ENCODE measurements at places on chromosomes 7 and 10.

GRCh38 chr10:129187331-129187730 is 279.7 kb upstream of the MGMT start:
- no peak for DNase-seq

DNA sequence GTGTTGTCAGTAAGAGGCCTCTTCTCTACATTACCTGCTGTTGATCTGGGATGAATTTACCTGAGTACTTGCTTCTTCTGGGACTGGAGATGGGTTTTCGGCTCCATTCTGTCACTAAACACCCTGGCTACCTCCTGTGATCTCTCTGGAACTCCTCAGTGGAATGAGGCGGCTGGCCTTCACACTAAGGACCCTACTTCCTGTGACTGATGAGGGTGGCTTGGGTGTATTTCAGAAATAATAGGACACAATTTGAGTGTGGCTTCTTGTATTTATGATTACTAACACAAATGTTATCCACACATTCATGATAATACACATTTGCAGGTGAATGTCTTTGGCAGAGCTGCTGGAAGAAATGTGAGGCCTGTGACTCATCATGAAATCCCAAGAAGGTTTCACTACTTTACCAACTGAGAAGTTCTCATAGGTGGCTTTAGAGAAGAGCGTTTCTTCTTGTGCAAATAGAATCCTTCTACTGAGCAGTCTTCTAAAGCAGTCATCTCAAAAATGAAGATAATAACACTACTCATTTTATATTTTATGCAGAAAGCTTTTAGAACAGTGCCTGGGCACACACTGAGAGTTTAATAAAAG is 21.3 kb upstream of the EVX1 start:
- DNase-seq, result no peak

DNA sequence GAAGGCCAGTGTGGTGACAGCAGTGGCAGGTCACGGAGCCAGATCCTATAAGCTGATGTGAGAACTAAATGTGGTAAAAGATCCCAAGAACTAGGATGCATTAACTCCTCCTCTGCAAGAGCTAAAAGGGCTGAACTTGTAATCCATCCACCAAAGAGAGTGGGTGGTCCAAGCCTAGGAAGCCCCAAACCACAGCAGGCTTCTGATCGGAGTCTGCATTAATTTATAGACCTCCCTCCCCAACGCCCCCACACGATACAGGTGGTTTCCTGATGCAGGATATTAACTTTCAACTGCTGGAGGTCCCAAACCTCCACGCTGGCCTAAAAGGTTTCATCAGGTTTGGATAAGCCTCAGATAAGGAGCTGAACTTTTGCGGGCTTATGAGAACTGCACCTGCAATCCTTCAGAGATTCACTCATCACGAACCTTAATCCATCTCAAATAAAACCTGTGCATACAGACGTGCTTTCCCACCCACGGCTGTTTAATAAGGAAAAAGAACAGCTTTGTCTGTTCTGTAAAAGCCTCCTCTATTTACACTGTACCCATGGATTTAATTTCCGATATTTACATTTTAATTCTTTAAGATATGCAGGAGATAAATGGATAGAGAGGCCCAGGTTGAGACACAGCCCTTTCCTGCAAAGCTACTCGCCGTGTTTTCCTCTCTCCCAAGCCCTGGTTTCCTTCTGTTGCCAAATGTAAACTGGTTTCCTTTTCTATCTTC is 74.9 kb downstream of the GFRA1 start:
- DNase-seq, result no peak

GRCh38 chr7:141847996-141848395 is 6.7 kb upstream of the PRSS37 start:
- DNase-seq, result no peak

- DNase-seq, result no peak
Measured at GRCh38 chr7:156389116-156389692, 251.4 kb upstream of the RNF32 start.

DNA sequence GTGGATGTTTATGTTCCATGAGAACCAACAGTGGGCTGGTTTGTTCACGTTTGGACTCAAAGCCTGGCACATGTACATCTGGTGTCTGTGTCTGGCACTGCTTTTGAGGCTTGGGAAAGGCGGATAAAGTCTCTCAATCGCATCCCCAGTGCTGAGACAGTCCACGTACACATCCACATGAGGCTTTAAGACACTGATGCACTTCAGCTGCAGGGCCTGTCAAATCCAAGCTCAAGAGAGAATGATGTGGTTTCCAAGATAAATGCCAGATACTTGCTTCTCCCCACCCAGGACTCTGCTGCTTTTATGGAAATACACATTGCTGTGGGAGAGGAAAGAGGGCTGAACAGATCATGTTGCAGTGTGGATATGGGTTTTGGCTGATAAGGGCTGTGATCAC is 178.4 kb downstream of the ADARB2 start:
- no peak for DNase-seq

GRCh38 chr10:113202011-113202410 is 252.0 kb downstream of the TCF7L2 start:
- peak; percentile 3 for DNase-seq

- no peak for DNase-seq
Measured at GRCh38 chr10:102300278-102300843, 55.0 kb downstream of the GBF1 start.

GRCh38 chr7:53119514-53119941 is 84.1 kb downstream of the POM121L12 start:
- DNase-seq, result no peak

GRCh38 chr10:132192991-132193665 is 6.4 kb downstream of the DPYSL4 start:
- DNase-seq, result no peak

DNA sequence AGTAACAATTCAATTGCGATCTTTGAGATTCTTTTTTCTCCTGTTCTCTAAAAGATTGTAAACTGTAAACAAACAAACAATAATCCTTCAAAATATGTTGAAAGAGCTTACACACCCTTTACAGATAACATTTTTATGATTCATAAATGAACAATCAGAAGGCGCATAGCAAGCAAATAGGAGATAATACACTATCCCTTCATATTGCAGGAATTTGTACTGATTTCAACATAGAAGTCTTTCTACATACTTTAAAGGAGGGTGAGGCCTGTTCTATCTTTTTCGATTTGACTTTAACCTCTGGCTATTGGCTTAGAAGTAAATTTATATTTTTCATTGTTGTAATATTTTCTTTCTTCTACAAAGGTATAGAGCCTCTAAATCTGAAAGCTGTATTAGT is 57.2 kb downstream of the TFEC start:
- no peak for DNase-seq

DNA sequence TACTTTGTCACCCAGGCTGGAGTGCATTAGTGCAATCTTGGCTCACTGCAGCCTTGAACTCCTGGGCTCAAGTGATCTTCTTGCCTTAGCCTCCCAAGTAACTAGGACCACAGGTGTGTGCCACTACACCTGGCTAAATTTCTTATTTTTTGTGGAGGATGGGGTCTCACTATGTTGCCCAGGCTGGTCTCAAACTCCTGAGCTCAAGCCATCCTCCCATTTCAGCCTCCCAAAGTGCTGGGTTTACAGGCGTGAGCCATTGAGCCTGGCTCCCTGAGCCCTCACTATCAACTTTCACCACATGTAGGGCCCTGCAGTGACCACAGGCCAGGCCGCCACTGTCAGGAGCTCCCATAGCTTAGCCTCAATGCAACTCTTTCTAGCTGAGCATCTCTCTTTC is 110.2 kb downstream of the CUL2 start:
- DNase-seq, result no peak

DNA sequence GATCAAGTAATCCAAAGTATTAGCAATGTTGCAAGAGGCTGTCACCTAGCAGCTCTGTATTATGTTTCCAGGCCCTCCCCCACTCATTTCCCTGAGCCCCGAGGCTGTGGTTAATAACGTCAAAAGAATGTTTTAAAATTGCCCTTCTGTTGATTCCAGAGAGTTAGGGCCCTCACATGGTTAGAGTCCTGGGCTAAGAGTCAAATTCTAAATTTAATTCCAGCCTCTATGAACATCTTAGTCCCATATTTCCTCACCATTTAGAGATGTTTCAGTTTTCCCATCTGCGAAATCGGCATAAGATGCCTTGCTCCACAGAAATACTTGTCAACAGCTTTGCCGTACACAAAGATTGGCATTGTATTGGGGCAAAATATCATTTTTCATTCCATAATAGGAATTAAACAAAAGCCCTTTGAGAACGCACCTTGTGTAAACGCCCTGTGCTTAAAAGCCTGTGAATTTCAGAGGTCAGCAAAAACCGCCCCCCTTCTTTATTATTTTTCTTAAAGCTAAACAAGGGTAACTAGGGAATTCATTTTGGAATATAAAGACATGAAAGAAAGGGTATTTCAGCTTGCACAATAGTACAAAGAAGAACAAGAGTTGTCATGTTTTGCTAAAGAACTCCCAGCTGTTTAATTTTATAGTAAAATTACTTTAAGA is 135.8 kb downstream of the ARID5B start:
- peak; percentile 60 for DNase-seq

DNA sequence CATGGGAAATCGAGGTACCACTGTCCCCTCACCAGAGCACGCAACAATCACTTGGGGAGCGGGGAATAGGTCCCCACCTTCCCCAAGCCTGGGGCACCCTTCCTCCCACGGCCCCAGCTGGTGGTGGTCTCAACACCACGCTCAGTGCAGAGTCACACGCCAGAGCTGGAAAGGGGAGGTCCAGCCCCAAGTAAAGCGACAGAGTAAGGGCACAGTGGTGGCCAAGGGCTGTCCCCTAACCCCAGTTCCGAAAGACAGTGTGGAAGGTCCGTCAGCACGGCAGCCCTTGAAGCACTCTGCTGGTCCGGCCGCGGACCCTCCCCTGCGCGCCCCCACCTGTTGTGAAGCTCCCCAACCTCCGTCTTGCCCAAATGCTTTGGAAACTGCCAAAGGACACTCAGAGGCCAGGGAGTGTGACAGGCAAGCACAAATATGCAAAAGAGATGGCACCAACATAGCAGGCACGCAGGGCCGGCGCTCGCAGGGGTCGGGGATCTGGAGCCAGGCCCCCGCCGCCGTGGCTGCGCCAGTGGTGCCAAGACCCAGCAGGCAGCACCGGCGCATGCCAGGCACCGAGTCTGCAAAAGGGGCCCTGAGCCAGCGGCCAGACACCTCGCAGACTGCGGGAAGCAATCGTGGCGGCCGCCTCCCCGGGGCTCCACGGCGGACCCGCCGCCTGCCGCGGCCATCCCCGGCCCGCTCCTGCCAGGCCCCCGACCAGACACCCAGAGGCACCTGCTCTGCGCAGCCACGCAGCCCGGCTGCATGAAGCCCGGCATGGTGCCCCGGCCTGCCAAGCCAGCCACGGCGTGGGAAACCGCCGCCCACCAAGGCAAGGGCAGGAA is 51.6 kb upstream of the SRRM3 start:
- no peak for DNase-seq

- DNase-seq, result peak; percentile 73
Measured at GRCh38 chr7:107506674-107507339, 37.0 kb downstream of the GPR22 start.

DNA sequence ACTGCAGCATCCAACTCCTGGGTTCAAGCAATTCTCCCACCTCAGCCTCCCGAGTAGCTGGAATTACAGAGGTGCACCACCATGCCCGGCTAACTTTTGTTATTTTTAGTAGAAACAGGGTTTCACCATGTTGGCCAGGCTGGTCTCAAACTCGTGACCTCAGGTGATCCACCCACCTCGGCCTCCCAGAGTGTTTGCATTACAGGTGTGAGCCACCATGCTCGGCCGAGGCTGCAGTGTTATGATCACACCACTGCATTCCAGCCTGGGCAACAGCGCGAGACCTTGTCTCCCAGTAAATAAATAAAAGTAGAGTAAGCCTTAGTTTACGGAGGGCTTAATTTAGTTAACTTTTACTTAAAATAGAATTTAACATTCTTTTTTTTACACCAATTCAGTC is 23.7 kb upstream of the IGF2BP3 start:
- DNase-seq, result no peak

Measured in NCI-H146 (cell line).